ENCODE measurements at places on chromosomes 16 and 17. TPM values are rescaled to one million over a fixed set of nuclear protein-coding genes. Genes with fewer than 3 reads are reported as not detected.

CD300E gene
- 0.75 TPM for total RNA-seq

CLEC3A gene
- not detected for total RNA-seq

MFSD6L gene
- not detected for total RNA-seq

ABCC11 gene
- total RNA-seq = 0.25 TPM

FKBP10 gene
- 40.9 TPM for total RNA-seq

C16orf96 gene
- total RNA-seq = 0.09 TPM

ASB16 gene
- total RNA-seq = 10.3 TPM

CARD14 gene
- total RNA-seq = 0.20 TPM

LPO gene
- total RNA-seq = not detected

FN3K gene
- 43.2 TPM for total RNA-seq

DNA sequence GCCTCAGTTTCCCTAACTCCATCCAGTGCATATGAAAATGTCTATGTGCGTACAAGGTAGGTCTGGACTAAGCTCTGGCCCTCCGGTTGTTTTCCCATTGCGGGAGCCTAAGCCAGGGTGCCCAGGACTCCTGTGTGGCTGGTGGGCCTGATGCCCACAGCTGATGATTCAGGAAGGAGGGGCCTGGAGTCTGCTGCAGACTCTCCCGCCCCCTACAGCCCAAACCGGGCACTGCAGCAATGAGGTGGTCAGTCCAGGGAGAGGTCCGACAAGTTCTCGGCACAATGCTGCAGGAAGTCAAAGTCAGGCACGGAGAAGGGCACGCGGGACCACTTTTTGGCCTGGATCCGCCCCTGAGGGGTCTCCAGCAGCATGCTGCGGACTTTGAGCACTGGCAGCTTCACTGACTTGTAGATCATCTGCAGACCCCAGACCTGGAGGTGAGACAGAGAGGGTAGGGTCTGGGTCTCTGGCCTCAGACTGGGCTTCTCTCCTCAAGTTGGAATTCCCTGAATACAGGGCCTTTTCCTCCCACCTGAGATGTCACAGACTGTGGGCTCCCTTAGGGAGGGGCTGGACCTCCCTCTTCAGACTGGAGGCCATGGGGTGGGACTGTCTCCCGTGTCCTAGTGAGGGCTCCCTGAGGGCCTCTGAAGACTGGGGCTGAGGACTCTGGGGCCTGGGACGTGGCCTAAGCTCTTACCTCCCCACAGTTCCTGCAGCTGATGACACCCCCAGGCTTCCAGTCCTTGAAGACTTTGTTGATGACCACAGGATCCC is 3.4 kb upstream of the ZNF385C start:
- peak; percentile 80 for DNase-seq

DNA sequence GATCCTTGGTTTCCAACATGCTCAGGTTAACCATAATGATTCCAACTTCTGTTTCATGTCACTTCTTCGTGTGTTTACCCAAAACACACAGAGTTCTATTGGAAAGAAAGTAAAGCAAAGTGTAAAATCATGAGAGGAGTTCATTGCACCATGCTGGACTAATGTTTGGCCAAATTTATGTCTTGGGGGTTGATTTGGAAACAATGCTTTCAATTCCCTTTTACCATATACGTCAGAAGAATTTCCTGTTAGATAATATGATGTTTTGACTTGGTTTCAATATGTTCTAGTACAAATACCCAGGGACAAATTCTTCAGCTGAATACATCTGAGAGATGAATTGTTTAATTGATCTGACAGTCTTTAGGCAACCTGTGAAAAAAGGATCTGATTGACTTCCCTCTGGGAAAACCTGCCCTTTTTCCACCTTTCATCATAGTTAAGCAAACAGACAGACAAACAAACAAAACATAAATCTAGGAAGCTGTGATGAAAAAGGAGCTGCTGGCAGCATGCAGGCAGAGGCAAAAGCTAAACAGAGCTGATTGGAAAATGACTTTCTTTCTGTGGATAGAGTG is 26.0 kb upstream of the MPHOSPH6 start:
- DNase-seq = no peak

DNA sequence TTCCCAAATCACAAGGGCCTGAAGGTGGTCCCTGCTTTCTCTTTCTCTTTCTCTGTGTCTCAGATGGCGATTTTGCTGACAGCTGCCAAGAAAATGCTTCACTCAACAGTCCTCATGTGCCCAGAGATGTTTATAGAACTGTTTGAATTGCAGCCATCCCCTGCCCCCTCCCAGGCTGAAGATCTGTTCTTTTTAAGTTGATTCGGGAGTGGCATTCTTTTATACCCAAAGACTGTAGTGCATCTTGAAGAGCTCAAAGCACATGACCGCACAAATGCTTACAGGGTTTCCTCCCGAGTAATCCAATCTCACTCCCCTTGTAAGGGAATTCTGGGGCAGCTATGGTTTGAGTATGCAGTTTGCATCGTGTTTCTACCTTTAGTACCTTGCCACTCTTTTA is 75.7 kb downstream of the SEC14L1 start:
- no peak for DNase-seq

GRCh38 chr17:73539166-73539565 is 105.1 kb downstream of the SDK2 start:
- DNase-seq = no peak

GRCh38 chr17:8122924-8123694 is 797 bp downstream of the HES7 start:
- DNase-seq = peak; percentile 66

- no peak for DNase-seq
These were observed 105.3 kb downstream of the IRX5 start for GRCh38 chr16:55035956-55036355.

DNA sequence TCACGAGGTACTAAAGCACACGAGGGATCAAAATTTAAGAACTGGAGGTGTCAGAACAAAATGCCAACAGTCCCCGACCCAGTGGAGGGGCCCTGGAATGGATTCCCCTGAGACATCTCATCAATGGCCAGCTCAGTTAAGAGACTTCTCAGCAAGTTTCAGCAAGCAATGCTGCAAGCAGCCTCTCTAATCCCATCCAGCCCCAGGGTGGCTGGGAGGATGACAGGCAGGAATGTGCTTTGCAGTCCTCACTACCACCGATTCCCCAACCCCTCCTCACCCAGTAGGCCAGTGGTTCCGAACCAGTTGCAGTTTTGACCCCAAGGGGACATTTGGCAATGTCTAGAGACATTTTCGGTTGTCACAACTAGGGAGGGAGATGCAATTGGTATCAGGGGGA is 8.7 kb downstream of the GPRC5B start:
- DNase-seq = no peak

- no peak for DNase-seq
These were observed 16.3 kb downstream of the ATAD5 start for GRCh38 chr17:30848021-30848420.

- DNase-seq = no peak
These were observed 29.0 kb upstream of the SSTR2 start for GRCh38 chr17:73135766-73136165.

- peak; percentile 75 for DNase-seq
These were observed 34.9 kb downstream of the CD300LF start for GRCh38 chr17:74677558-74678466.

DNA sequence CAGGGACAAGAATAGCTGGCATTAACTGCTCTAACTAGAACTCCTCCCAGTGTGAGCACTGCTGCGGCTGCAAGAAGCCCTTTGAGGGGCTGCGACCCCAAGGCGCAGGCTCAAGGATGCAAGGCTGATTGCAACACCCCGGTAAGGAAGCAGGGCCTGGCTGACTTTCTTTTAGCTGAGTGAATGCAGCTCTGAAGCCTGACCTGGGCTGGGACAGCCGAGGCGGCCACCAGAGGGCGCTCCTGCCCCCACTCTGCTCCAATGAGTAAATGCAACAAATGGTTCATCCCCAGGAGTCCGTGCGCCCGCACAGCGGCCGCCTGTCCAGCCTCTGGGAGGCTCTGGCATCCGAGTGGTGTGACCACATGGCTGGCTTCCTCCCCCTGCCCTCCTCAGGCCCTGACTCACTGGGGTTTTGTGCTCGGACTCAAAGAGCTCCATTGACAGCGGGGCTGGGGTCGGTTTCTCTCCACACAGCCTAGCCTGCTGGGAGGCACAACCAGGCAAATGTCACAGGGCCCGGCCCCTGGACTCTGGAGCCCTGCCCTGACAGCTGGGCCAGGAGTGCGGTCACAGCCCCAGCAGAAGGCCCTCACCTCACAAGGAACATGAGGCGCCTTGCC is at the start of gene SMIM5:
Gene SMIM5 (plus strand): TSS at position 572 of the 623 bp plus-strand sequence. CDS start 6,768 bp downstream, outside the sequence.
- peak; percentile 96 for DNase-seq

- no peak for DNase-seq
These were observed 4.1 kb upstream of the PPP1R9B start for GRCh38 chr17:50154604-50155003.

GRCh38 chr17:82087961-82088837 is 9.8 kb downstream of the FASN start:
- peak; percentile 47 for DNase-seq

- no peak for DNase-seq
These were observed 10.3 kb downstream of the KIFC3 start for GRCh38 chr16:57791893-57792461.

DNA sequence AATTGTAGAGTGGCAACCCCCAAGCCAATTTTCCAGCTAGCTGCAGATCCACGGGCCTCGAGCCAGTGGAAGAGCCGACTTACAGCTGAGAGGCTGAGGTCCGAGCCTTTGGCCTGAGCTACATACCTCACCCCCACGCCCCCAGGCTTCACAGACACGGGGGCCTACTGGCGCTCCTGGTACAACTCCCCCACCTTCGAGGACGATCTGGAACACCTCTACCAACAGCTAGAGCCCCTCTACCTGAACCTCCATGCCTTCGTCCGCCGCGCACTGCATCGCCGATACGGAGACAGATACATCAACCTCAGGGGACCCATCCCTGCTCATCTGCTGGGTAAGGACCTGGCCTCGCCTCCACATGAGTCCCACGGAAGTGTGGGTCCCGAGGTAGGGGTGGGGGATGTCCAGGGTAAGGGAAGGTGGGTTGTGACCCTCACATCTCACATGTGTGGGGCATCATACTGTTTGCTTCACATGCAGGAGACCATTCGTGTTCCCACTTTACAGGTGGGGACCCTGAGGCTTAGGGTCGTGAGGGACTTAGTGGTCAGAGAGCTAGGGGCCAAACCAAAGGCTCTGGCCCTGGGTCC is 3.4 kb downstream of the ACE start:
- no peak for DNase-seq

- DNase-seq = no peak
These were observed 323.7 kb upstream of the TBX2 start for GRCh38 chr17:61075988-61076387.

- no peak for DNase-seq
These were observed 16.5 kb upstream of the ZNF750 start for GRCh38 chr17:82856361-82856760.

DNA sequence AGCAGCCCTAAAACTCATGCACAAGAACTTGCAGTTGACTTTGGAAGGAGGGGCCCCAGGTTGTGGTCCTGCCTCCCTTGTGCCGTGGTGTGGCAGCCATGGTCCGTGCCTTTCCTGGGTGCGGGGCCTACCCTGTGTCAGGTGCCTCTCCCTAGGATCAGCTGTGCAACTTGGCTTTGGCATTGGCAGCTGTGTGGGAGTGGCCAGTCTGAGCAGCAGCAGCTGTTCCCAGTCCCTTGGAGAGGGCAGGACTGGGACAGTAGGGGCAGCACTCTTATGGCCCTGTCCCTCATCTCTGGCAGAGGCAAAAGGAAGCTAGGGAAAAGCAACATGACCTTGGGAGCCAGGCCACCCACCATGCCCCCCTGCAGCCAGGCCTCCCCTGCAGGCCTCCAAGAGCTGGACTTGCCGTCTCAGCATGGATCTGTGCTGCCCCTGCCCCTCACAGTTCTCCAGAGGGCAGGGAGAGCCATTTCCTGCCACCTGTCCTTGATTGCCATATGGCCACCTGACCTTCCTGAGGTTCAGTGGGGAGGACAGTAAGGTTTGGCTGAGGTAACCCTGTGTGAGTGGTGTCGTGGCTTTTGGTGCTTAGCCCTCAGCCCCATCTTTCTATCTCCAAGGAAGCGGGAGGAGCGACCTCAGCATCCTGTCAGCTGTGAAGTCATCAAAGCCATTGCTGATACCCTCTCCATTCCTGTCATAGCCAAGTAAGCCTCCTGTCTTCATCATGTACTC is 15.5 kb upstream of the NFATC3 start:
- DNase-seq = no peak

DNA sequence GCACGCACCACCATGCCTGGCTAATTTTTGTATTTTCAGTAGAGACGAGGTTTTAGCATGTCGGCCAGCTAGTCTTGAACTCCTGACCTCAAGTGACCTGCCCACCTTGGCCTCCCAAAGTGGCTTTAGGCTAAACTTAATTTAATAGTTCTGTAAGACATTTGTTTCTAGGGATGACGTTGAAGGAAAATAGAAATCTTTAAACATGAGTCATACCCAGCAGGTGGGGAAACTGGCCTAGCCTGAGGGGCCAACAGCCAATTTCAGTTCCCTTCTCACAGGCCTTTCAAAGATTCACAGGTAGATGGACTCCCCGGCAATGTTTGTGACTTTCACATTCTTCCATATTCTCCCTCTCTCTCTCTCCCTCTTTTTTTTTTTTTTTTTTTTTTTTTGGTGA is 18.1 kb upstream of the ITPRIPL2 start:
- DNase-seq = no peak

DNA sequence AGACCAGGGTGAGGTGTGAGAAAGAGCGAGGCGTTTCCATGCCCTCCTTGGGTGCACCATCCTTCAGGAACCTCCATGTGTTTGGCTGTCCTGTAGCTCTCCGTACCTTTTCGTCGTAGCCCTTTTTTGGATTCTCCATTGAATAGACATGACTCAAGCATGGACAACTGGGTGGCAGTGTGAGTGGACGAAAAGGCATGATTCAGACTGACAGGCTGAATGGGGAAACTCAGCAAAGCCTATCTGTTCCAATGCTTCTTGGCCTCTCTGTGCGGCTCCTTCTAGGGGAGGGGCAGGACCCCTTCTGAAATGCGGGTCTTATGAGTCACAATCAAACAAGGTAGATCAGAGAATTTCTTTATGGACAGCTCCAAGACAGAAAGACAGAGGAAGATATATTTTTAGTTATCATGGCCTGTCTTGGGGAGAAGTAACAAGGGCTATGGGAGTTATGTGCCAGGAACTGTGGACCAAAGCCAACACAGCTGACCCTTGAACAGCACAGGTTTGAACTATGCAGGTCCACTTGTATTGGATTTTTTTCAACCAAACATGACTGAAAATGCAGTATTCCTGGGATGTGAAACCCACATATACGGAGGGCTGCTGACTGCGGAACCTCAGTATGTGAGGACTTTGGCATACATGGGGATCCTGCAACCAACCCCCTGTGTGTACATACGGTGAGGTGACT is 22.9 kb downstream of the ADORA2B start:
- DNase-seq = no peak

- no peak for DNase-seq
These were observed 83.4 kb downstream of the TNFRSF13B start for GRCh38 chr17:16888413-16889087.

DNA sequence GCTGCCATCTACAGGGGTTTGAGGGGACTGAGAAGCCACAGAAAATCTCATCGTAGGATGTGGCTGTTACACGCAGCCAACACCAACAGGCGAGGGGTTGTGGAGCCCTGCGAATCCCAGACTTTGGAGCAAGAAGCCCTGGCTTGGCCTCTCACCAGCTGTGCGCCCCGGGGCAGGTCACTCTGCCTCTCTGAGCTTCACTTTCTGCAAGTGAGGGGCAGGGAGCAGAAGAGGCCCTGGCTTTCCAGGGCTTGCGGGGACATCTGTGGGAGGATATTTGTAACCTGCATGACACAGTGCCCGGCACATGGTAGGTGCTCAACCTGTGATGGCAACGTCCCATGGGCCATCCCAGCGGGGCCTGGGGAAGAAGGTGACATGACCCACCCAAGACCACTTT is 32.9 kb upstream of the CIBAR2 start:
- no peak for DNase-seq

Measured in right cardiac atrium (tissue), 5 donors.